Activated naive CD8-positive, alpha-beta T cell treated with anti-CD3 and anti-CD28 coated beads, Interleukin-2, amount 10 ng/mL, durations not matched to agents 7 days and 5 days (primary cell): ENCODE measurements at places on chromosomes 12 and 14.

GRCh38 chr12:88658009-88658408 is 77.7 kb upstream of the KITLG start:
- H3K27ac ChIP-seq = no peak overlapping the region
- no peaks in the 10 kb centered on the region for H3K36me3 ChIP-seq
- DNase-seq = no peak
- H3K27me3 ChIP-seq = no peaks in the 10 kb centered on the region
- H3K4me1 ChIP-seq = no peaks in the 10 kb centered on the region
- H3K4me3 ChIP-seq = no peak overlapping the region

DNA sequence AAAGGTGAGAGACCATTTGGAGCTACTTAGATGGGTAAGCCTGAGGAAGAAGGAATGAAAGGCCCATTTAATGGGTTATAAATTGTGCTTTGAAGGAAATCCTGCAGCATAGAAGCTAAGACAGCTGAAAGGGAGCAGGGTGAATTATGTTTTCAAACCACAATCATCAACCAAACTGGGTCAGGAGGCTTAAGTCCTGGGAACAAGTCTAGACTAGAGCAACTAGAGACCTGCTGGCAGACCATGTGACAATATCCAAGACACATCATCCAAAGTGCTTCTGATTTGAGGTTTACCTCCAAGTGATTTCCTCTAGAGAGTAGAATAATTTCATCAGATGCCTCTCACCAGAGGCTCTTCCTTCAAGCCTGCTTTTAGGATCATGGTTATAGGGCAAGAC is 53.7 kb downstream of the MAP3K9 start:
- no peaks in the 10 kb centered on the region for H3K4me1 ChIP-seq
- no peaks in the 10 kb centered on the region for H3K27me3 ChIP-seq
- no peak for DNase-seq
- no peak overlapping the region for H3K27ac ChIP-seq

GRCh38 chr12:121295746-121296617 is 527 bp downstream of the CAMKK2 start:
- H3K27me3 ChIP-seq = peaks cover 2% of the 10 kb centered on the region
- no peak for DNase-seq
- H3K27ac ChIP-seq = peak overlapping the region; percentile 85
- H3K4me3 ChIP-seq = peak overlapping the region; percentile 89

DNA sequence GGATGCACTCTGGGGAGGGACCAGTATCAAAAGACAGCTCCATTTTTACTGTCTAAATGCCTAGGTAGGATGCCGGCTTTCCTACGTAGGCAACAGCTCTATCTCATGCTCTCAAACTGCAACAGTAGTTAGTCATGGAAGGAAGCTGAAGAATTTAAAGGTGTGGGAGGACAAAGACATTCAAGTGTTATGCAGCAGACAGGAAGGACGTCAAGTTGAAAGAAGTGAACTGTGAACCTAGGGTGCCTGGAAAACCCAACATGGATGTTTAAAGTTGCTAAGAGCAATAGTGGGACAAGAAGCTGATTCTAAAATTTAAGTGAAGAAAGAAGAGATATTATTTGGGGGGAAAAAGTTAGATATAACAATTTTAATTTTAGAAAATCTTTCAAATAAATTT is 5.9 kb downstream of the SEC23A start:
- H3K4me3 ChIP-seq = peak overlapping the region; percentile 59
- no peak for DNase-seq
- peaks cover 34% of the 10 kb centered on the region for H3K4me1 ChIP-seq
- H3K27ac ChIP-seq = peak overlapping the region; percentile 47
- H3K27me3 ChIP-seq = no peaks in the 10 kb centered on the region

- DNase-seq = no peak
- H3K4me3 ChIP-seq = no peak overlapping the region
- H3K4me1 ChIP-seq = peaks cover 22% of the 10 kb centered on the region
- peak overlapping the region; percentile 64 for H3K27ac ChIP-seq
- peaks cover 4% of the 10 kb centered on the region for H3K36me3 ChIP-seq
Observed at GRCh38 chr14:65824285-65824977, 411.9 kb downstream of the FUT8 start.

GRCh38 chr12:32331133-32331532 is 68.2 kb upstream of the FGD4 start:
- peaks cover 2% of the 10 kb centered on the region for H3K4me1 ChIP-seq
- DNase-seq = no peak
- H3K27me3 ChIP-seq = no peaks in the 10 kb centered on the region
- no peak overlapping the region for H3K4me3 ChIP-seq

- DNase-seq = no peak
- peaks cover 1% of the 10 kb centered on the region for H3K4me1 ChIP-seq
- H3K36me3 ChIP-seq = no peaks in the 10 kb centered on the region
- H3K27ac ChIP-seq = no peak overlapping the region
- no peak overlapping the region for H3K4me3 ChIP-seq
- H3K27me3 ChIP-seq = peaks cover 37% of the 10 kb centered on the region
Observed at GRCh38 chr12:110088936-110089335, 35.2 kb upstream of the IFT81 start.

DNA sequence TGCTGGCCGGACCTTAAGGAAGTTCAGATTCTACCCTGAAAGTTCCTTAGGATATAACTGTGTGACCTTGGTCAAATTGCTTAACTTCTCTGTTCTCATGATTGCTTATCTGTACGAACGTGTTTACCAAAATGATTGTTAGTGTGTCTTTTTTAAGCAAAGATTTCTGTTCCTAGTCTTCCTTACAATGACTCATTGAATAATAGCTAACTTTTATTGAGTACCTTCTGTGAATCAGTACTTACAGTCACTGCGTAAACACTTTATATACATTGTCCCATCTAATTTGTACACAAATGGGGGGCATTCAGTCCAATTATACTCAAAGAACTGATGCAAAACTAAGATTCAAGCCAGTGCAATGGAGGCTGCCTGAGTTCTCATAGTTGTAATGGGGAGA is 4.2 kb upstream of the TMEM30B start:
- H3K27ac ChIP-seq = no peak overlapping the region
- no peak for DNase-seq
- H3K27me3 ChIP-seq = peaks cover 12% of the 10 kb centered on the region
- H3K4me3 ChIP-seq = no peak overlapping the region

DNA sequence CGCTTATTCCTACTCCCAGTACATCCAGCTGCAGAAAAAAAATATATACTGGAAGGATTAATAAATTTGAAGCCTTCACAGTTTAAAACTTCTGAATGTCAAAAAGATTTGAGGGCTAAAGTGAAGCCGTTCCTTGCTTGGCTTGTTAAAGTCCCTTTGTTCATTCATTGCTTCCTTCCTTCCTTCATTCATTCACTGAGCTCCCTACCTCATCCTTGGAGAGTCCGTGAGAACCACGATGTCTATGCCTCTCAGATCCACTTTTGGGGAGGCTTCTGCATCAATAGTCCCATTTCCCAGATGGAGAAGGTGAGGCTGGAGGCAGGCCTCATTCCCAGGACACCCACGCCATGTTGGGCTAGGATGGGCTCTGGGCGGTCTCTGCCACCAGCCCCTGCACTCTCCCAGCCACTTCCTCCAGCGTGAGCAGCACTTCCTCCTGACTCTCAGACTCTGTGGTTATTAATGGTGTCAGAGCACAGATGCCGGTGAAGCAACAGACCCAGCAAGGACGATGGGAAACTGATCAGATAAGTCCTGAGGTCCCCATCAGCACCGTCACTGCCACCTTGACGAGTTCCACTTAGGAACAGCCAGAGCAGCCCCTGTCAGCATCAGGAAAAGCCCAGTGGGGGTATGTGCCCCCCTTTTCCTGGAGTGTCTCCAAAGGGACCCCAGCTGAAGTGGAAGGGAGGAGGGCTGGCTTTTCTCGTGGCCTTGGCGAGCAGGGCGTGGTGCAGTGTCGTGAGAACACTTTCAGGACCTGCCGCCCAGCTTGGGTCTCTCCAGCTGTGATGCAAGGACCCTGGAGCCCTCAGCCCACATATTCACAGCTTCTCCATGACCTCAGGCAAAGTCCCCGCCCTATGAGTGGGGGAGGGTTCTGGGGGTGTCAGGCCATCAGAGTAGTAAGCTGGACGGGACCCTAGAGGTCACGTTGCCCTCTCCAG is 21.2 kb downstream of the ASB2 start:
- no peaks in the 10 kb centered on the region for H3K27me3 ChIP-seq
- H3K36me3 ChIP-seq = peaks cover 2% of the 10 kb centered on the region
- DNase-seq = peak; percentile 61
- H3K4me3 ChIP-seq = peak overlapping the region; percentile 80

- peaks cover 9% of the 10 kb centered on the region for H3K4me1 ChIP-seq
- H3K27me3 ChIP-seq = peaks cover 54% of the 10 kb centered on the region
- H3K4me3 ChIP-seq = no peak overlapping the region
- no peak for DNase-seq
- no peaks in the 10 kb centered on the region for H3K36me3 ChIP-seq
Observed at GRCh38 chr12:1507308-1507707, 87.1 kb downstream of the FBXL14 start.

DNA sequence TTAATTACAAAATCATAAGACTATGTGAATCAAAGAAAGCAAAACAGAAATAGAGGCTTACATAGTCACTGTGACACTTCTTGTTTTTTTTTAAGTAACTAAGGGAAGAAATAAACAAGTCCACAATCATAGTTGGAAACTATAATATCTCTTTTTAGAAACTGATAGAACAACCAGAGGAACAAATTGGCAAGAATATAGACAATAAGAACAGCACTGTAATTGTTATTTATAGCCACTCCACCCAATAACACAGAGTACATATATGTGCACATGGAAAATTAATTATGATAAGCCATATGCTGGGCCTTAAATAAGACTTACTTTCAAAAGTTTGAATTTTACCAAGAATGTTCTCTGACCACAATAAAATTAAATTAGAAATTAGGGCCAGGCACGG is 101.1 kb downstream of the PLEKHG7 start:
- DNase-seq = no peak
- no peaks in the 10 kb centered on the region for H3K27me3 ChIP-seq
- H3K27ac ChIP-seq = no peak overlapping the region
- H3K36me3 ChIP-seq = peaks cover 47% of the 10 kb centered on the region
- no peak overlapping the region for H3K4me3 ChIP-seq

DNA sequence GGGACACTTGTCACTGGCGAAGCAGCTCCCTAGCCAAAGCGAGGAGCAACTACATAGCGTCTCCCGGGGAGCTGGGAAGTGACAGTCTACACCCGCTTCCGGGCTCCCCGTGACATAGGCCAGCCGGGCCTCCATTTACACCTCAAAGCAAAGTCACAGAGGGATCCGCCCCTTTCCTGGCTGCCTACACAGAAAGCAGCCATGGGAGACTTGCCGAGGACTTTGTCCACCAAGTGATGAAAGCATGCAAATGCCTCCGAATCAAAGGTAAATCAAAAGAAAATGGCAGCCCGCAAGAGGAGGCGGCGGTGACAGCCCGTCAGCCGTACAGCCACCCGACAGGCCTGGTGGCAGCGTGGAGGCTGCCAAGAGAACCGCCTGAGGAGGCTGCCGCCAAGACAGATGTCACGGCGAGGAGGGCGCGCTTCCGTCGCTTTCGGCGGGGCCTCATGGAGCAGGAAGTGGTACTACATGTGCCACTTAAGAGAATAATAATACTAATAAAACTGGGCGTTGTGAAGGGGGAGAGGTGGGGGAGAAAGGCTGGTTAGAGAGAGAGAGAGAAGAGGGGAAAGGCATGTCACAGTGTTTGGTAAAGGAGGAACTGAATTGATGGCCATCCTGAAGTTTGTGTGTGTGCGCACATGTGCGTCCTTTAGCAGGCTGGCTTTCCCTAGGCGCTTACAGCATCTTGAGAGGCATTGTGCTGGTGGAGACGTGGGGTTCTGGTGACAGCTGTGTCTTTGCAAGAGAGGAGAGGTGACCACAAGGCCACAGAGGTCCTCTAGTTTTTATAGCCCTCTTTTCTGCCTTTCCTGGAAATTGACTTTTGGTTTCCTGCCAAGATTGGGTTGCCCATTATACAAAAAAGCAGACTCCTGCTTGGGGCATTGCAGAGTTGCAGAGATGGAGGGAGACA is 661.7 kb downstream of the VRK1 start:
- H3K4me3 ChIP-seq = peak overlapping the region; percentile 77
- peak; percentile 79 for DNase-seq
- no peaks in the 10 kb centered on the region for H3K27me3 ChIP-seq
- peaks cover 49% of the 10 kb centered on the region for H3K4me1 ChIP-seq

- peak overlapping the region; percentile 66 for H3K4me3 ChIP-seq
- peak overlapping the region; percentile 91 for H3K27ac ChIP-seq
- H3K27me3 ChIP-seq = no peaks in the 10 kb centered on the region
- H3K4me1 ChIP-seq = peaks cover 34% of the 10 kb centered on the region
Observed at GRCh38 chr12:124452576-124453331, 114.7 kb downstream of the NCOR2 start.

GRCh38 chr12:74689071-74689655 is 151.5 kb downstream of the ATXN7L3B start:
- no peak overlapping the region for H3K4me3 ChIP-seq
- peaks cover 4% of the 10 kb centered on the region for H3K27me3 ChIP-seq
- no peak overlapping the region for H3K27ac ChIP-seq
- no peaks in the 10 kb centered on the region for H3K4me1 ChIP-seq

DNA sequence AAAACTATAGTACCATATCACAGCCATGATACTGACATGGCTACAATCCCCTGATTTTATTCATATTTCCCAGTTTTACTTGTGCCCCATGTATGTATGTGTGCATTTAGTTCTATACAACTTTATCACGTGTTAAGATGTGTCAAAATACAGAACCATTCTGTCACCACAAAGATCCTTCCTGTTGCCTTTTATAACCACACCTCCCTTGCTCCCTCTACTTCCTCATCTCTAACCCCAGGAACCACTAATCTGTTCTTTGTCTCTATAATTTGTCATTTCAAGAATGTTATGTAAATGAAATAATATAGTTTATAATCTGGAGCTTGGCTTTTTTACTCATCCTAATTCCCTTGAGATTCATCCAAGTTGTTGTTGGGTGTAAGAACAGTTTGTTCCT is 358.4 kb downstream of the DPF3 start:
- H3K27ac ChIP-seq = peak overlapping the region; percentile 34
- peaks cover 15% of the 10 kb centered on the region for H3K27me3 ChIP-seq
- no peak for DNase-seq
- H3K4me3 ChIP-seq = peak overlapping the region; percentile 44
- peaks cover 67% of the 10 kb centered on the region for H3K4me1 ChIP-seq
- H3K36me3 ChIP-seq = peaks cover 21% of the 10 kb centered on the region

DNA sequence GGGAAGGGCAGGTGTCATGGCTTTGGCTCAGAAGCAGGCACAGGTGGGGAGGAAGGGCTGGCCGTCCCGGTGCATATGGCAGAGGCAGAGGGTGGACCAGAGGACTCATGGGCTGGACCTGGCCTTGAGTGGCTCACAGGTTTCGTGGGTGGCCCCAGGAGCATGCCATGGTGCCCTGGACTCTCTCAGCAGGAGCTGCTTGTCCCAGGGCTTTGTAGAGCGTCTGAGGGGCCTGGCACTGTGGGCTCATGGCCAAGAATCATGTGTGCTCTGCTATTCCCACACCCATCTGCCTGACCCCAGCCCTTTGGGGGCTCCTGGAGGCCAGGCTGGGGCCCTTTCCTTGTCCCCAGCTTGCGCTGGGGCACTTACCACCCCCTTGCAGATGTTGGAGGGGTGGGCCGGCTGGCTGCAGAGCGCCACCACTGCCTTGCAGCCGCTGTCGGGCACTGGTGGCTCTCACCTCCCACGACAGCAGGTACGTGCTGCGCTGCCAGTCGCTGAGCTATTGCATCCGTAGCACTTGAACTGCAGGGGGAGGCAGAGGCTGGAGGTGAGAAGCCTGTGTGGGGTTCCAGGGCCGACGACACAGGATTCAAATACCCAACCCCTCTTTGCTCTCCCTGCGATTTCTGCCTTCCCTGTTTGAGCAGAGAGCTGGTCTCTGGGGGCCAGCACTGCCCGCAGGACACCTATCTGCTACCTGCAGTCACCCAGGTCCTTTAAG is 187.4 kb upstream of the PRMT8 start:
- H3K4me1 ChIP-seq = peaks cover 11% of the 10 kb centered on the region
- no peak for DNase-seq
- no peak overlapping the region for H3K27ac ChIP-seq
- peaks cover 2% of the 10 kb centered on the region for H3K27me3 ChIP-seq
- no peaks in the 10 kb centered on the region for H3K36me3 ChIP-seq
